Spinal cord (tissue), 10 donors: ENCODE measurements at places on chromosomes 12 and 14.

GRCh38 chr12:53170215-53170614, 10.3 kb upstream of the ZNF740 start:
- DNase-seq, result no peak

DNA sequence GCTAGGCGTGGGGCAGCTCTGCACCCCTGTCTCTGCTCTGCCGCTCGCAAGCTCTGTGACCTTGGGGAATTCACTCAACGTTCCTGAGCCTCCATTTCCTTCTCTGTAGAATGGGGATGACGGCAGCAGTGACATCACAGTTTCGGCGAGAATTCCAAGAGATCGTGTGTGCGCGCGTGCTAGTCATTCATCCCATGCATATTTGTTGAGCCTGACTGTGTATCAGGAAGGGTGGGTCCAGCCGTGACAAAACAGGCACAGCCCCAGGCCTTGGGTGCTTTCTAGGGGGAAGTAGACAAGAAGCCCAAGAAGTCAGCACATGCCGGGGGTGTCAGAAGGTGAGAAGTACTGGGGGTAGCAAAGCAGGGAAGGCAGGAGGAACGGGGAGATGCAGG, 145.6 kb upstream of the NCOR2 start:
- no peak for DNase-seq

DNA sequence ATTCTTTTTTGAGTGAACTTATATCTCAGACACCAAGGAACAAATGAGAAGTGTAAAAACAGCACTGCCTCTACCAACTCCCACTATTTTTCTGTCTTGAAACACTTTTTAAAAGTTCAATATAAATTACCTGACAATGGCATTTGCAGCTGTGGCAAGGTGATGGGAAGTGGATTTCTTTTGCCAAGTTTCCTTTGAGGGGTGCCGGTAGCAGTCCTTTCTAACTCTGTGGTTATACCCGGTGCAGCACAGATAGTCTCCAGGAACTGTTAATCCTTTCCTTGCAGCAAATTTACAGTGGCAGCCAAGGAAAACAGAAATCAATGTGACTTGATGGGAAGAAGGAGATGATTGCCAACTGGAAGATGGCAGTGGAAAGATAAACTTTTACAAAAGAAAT, 243.7 kb downstream of the BCAT1 start:
- no peak for DNase-seq

GRCh38 chr14:75234173-75235115, 44.2 kb upstream of the FOS start:
- DNase-seq, result no peak

- DNase-seq, result no peak
Measured at GRCh38 chr14:81295958-81296923, 75.5 kb upstream of the GTF2A1 start.

DNA sequence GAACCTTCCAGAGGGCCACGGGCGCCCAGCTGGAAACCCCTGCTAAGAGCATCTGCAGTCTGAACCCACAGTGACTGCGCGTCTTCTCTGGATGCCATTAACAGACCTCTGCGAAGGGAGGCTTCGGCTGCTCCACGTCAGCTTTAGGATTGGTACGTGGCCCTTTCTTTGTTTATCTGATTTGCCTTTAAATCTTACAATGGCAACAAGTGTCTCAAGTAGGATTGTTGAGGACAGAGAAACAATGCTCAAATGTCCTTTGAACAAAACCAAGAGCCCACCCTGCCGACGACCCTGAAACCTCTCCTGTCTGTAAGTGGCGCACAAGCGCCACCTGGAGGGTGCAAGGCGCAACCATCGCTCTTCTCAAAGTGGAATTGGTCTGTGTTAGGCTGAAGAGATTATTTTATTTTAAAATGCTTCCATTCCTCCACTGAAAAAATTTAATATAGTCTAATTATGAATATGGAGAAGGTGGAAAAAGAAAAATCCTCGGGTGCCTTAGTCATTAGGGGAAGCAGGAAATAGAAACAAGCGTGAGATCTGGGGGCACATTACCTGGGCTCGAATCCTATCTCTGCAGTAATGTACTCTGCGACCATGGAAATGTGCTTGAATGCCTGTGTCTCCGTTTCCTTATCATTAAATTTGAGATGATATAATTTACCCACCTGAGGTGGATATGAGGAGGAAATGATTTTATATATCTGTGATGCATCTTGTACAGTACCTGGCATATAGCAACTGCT, 82.6 kb upstream of the PTPRB start:
- DNase-seq, result peak; percentile 91

DNA sequence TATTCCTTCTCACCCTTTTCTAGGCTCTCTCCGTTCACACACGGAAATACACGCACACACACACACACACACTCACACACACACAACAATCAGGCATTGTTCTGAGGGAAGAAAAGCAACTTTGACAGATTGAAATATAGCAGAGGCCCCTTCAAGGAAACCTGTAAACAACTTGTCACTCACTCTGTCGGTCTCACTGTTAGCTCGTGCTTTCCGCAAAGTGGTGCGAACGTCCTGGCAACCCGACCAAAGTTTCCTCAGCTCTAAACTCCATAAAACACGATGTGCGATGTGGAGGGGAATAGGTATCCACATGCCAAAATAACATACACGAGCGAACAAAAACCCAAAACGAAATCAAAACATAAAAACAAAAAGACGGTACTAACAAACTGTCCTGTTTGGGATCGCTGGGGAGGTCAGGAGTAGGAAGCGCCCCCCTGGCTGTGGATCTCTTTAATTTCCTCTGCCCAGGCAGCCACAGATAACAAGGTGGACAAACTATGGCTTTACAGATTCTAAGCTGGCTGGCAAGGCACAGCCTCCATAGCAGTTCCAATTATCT, 822 bp upstream of the SOX5 start:
- peak; percentile 39 for DNase-seq
